ENCODE measurements at places on chromosomes 13 and 19.

DNA sequence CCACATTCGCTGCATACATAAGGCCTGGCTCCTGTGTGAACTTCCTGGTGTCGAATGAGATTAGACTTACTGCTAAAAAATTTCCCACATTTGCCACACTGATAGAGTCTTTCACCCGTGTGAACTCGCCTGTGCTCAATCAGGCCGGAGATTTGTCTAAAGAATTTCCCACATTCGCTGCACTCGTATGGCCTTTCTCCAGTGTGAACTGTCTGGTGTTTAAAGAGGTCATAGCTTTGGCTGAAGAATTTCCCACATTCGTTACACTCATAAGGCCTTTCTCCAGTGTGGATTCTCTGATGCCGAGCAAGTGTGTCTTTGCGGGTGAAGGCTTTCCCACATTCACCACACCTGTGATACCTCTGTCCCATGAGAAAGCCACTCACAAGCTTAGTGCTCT is 6.5 kb downstream of the ZNF671 start:
- DNase-seq, result no peak

DNA sequence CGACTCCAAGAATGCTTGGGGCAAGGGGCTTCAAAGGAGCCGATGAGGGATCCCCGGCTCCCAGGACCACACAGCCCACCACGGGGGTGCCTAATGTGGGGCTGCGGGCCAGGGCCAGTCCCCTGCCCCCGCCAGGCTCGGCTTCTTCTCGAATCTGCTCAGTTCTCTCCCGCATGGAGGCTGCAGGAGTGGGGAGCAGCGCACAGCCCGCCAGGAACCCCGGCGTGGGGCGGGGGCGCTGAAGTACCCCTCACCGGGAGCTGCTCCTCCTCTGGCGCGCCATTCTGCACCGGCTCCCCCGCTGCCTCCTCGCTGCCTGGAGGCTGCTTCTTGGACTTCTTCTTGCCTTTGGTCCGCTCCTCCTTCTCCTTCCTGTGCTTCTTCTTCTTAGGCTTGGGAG is 14.7 kb downstream of the IZUMO4 start:
- no peak for DNase-seq

DNA sequence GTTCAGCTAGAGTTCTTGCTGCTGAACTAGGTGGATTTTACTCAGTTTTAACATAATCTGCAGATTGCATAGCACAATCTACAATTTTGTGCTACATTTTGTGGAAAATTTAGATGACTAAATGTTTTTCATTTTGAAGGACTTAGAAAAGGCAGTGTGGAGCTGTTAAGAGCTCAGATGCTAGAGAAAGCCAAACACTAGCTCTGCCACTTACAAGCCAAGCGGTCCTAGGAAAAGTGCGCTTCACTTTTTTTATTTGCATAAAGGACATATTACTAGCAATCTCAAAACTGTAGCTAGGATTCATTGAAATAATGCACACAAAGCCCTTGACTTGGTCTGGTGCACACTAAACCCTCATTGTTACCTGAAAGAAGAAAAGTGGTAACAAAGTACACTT is 8.1 kb upstream of the CSNK1A1L start:
- no peak for DNase-seq

DNA sequence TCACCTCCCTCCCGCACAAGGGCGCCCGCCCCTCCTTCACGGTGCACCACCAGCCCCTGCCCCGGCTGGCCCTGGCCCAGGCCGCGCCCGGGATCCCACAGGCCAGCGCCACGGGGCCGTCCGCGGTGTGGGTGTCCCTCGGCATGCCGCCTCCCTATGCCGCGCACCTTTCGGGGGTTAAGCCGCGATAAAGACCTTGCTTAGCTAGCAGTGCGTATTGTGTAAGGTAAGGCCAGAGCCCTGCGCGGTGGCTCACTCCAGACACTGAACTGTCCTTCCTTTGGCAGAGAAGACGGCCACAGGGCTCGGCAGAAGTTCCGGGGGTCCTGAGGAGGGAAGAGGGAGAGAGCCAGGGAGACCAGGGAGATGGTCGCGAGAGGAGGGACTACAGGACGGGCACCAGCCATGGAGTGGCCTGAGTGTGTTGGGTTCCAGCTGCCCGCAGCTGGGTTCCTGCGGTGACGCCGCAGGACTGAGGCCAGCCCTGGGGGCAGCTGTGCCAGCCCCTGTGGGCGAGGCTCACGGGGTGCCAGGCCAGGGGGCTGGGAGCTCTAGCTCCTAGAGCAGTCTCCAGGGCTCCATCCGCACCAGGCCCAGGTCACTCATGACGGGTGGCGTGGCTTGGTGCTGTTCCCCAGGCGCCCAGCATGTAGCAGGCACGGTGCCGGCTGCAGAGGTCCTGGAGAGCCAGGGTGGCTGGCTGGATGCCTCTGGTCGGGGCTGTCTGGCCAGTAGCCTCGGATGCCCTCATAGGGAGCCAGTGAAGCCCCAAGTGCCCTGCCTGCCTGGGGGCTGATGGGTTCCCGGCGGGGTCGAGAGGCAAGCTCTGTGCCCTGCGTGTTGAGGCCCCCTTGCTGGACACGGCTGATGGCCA is 7.7 kb downstream of the PLEKHJ1 start:
- DNase-seq, result no peak

- no peak for DNase-seq
These were observed 181.5 kb downstream of the DNAJC3 start for GRCh38 chr13:95858286-95859075.

- no peak for DNase-seq
These were observed 36.8 kb upstream of the MBNL2 start for GRCh38 chr13:97185291-97185690.

DNA sequence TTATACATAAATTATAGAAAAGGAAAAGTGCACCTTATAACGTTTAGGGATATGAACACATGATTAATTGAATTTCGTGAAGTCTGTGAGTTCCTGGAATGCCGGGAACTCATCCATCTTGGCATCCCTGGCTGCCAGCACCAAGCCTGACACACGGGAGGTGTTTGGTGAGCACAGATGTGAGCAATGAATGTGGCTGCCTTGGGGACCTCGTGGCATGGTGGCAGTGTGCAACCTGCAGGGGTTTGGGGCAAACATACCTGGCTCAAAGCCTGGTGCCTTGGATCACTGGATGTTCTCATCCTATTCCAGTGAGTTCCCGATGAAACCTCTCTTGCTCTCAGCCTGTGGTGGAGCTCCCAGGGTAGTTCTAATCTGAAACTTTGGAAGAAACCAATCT is 10.4 kb upstream of the MAP2K2 start:
- no peak for DNase-seq

DNA sequence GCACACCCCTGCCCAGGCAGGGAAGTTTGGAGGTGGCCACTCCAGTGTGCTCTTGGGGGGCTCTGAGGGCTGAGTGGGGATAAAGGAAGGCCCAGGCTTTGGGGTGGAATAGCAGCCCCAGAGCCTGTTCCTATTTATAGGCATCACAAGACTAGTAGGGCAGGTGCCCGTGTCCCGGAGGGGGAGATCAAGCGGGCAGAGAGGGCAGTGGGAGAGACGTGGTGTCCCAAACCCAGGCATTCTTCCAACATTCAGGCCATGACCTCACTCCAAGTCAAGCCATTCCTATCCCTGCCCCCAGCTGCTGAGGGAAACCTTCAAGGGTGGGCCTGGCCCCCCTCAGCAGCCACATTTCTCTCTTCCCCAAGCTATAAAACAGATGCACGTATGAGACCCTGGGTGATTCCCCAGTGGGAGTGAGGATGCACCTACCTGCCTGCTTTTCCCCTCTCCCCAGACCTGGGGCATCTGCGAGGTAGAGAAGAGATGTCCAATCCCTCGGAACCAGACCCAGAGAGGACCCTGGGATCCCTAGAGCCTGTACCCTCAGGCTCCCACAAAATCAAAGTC is 3.9 kb downstream of the WIZ start:
- no peak for DNase-seq

GRCh38 chr13:51523082-51523518 is 61.2 kb upstream of the WDFY2 start:
- no peak for DNase-seq

DNA sequence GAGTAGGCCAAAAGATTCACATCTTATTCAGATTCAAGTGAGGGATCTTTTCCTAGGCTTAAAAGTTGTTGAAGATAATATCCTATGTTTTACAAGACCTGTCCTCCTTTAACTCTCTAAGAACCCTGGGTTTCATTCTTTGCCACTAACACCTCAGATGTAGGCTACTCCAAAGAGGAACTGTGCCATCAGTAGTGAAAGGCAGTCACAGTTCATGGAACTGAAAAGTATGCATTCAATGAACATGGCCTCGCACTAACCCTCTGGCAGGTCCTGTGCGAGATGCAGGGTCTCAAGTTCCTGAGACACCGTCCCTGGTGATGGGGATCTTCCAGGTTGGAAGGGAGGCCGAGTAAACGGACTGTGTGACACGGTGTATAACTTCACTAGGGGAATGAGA is 4.3 kb downstream of the LGALS14 start:
- no peak for DNase-seq

DNA sequence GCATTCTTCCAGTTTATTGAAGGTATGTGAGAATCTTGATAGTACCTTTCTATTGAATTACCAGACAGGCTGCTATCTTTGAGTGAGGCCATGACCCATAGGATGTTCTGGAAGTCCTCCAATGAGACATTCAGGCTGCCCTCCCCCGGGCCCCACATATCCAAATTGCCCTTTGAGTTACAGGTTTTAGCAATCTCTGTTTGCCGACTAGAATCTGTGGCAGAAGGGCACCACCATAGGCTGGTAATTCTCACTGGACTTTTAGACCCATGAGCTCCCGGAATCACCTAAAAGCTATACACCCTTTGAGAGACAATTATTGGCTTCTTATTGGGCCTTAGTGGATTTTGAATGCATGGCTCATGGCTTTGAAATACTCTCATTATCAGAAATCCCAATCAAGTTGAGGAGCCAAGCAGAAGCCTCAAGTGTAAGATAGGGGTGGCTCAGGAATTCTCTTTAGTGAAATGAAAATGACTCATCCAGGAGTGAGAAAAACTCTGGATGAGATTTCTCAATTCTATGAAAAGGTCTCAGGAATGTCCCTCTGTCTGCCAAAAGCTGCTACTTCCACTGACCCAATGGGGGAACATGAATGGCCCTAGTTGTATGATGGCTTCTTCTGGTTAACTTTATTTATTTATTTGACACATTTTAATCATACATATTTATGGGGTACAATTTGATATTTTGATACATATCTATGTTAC is 172.1 kb upstream of the CSNK1A1L start:
- no peak for DNase-seq

GRCh38 chr19:40134866-40135265 is 44.1 kb upstream of the ZNF780A start:
- no peak for DNase-seq

GRCh38 chr13:40115426-40115825 is 460.0 kb downstream of the COG6 start:
- no peak for DNase-seq

- DNase-seq, result no peak
These were observed 25.2 kb upstream of the FNDC3A start for GRCh38 chr13:48950501-48950875.

DNA sequence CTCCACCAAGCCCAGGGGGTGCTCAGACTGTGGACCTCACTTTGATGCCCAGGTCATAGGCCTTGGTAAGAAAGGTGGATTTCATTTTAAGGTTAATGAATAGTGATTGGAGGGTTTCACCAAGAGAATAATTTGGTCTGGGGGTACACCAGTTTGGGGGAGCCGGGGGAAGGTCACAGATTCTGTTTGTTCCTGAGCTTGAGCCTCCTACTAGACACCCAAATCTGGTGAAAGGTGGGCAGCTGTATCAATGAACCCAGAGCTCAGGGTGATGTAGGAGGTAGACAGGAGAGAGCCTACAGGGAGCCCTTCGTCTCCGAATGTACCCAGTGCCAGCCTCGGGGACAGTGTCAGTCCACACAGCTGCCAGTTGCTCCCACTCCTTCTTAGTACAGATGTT is 63.7 kb upstream of the ATP12A start:
- DNase-seq, result no peak

DNA sequence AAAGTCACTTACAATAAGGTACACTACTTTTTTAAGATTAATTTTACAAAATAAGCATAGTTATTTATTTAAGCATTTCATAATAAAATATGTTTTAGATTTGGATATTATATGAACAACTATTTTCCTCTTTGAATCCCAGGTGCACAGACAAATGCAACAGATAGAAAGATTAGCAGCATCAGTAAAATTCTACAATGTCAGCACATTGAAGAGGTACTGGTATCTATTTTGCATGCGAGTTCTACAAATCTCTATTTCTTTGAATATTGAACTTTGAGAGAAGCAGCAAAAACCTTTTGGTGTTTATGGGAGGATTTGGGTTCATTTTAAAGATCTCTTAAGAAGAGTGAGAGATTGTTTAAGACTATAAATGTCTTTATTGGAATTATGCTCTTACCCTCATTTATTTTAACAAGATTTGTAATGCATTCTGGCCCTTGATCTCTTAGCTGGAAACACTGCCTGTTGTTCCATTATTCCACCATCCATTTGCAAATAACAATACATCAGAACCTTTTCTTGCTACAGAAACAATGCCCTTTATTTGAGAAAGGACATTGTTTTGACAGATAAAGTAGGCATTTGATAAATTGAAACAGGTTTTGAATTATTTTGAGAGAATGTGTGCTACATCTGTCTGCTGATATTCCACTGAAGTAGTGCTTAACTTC is 558.8 kb upstream of the KLHL1 start:
- DNase-seq, result no peak

DNA sequence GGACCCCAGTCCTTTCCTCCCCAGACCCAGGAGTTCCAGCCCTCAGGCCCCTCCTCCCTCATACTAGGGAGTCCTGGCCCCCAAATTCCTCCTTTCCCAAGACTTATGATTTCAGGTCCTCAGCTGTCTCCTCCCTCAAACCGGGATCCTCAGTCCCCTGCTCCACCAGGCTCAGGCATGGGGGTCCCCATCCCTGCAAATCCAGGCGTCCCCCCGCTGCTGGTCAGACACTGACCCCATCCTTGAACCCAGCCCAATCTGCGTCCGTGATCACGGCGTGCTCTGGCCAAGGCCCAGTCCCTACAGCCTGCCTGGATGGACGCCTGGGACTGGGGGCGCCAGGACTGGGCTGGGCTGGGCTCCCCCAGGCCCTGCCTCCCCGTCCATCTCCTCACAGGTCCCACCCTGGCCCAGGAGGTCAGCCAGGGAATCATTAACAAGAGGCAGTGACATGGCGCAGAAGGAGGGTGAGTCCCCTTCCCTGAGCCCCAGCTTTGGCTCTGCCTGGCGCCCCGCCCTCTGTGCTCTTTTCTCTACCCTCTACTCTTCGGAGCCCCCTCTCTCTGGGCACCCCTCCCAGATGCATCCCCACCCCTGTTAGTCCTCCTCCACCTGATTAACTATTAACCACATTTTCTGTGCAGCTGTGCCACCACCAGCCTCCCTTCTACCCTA is 672 bp downstream of the HPN start:
- no peak for DNase-seq
